ENCODE measurements at places on chromosomes 1 and 21.
A peak's percentile ranks its signal among the peaks of the same experiment; 100 is the strongest.

DNA sequence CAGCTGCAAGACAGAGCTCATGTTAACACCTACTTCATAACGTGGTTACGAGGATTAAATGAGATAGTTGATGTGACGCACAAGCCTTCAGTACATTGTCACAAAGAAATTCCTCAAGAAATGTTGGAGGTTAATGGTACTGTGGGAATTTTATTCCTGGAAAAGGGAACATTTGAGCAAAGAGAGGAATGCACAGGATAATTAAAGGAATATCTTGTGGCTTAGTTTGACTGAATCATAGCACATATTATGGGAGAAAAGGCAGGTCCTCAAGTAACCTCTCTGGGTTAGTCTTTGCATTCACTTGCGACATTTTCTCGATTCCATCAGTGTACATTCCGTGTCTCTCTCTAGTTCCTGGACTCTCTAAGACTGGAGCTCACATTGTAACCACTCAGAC is 300.2 kb upstream of the DUSP10 start:
- DNase-seq: no peak

- DNase-seq: no peak
Measured at GRCh38 chr1:89206373-89206772, 7.6 kb upstream of the GBP4 start.

- DNase-seq: no peak
Measured at GRCh38 chr1:8563944-8564537, 246.1 kb downstream of the SLC45A1 start.

DNA sequence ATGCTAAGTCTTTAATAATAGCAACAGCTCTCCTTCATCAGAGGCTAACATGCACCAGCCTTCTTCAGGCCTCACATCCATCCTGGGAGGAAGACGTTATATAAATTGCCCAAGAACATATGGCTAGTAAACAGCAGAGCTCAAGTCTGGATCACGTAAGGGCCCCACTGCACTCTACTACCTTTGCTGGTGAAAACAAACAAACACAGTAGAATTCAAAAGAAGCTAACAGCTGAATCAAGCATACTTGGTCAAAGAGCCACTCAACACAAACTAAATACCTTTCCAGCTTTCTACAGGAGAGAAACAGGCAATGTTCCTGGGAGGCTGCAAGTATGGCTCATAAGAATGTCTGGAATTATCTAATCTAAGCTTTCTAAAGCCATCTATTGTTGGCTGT is 66.0 kb downstream of the WLS start:
- no peak for DNase-seq

DNA sequence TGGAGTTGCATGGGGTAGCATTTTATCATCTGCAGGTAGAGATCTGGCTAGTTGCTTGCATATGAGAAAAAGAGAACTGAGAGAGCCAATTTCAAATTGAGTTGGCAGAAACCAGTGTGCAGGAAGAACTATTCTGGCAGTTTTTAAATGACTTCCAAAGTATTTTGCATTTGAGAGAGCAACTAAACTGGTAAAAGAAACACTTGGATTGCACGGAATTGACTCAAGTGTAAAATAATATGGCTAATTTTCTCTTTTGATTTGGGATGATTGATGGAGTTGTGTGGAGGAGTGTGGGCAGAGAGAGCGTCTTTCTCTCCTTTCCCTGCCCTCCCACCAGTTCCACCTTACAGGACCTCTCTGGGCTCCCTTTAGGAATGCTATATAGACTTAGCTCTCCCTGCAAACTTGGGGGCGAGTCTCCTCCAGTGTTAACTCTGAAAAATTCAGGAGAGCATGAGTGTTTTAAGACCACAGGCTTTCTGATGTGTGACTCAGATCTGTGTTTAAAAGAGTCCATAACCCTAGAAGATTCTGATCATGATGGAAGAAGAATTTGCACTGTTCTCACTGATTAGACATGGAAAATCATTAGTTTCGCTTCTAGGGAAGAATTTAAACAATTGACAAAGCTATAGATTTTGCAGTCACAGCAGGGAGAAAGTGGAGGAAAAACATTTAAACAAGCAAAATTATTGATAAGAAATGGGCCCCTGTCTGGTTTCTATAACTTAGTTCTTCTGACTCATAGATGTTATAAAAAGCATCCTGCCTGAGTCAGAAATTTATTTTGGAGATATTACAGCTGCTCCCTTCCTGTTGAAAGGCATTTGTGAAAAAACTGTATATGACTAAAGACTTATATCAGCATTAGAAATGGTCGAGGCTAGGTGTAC is 24.9 kb upstream of the CTBS start:
- DNase-seq: peak; percentile 78

DNA sequence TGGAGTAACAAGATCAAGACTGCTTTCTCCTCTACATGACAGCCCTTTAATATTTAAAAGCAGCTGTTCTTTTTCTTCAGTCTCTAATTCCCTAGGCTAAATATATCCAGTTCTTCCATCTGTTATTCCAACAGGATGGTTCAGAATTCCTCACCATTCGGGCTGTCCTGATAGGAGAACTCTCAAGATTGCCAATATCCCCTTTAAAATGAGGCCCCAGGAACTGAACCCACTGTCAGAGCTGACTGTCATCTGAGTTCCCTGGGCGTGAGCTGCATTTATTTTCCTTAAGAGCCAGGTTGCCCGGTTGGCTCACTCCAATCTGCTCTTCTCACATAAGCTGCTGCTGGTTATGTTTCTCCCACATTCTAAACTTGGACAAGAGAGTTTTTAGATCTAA is 177.6 kb downstream of the MIS18A start:
- no peak for DNase-seq

GRCh38 chr1:214146523-214146922 is 134.4 kb upstream of the SMYD2 start:
- DNase-seq: peak; percentile 1

DNA sequence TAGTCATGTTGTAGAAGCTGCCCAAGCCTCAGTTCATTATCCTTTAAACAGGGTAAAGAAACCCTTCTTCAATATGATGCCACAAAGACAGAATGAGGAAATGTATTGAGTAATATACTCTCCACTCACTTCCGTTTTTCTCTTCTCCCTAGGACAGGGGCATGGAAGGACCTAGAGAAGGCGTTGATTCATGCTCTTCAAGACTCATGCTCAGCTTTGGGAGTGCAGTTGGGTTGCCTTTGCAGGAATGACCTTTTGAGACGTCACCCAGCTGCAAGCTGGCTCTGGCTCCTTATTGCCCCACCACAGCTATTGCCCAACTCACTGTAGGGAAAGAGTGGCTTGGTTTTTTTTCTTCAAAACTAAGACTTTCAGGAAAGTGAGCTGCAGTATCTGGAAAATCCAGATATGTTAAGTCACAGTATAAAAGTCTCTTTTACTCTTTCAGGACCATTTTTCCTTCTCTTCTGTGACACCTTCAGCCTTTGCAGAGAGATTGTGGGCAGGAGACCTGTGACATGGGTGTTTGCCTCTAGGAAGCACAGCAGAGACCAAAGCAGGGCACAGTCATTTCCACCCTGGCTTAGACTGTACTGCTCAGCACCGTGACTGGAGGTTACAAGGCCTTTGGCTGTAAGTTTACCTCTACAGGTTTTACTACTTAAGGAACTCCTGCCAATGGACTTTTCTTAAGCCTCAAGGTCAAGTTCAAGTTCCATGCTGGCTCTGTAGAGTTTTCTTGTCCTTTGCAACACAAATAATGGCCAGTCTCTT is 39.5 kb downstream of the XCL2 start:
- peak; percentile 52 for DNase-seq

GRCh38 chr1:79262745-79263258 is 256.3 kb upstream of the ADGRL4 start:
- DNase-seq: no peak

- no peak for DNase-seq
Measured at GRCh38 chr1:71088645-71089287, 7.9 kb upstream of the ZRANB2 start.

- no peak for DNase-seq
Measured at GRCh38 chr1:21626921-21627339, 42.2 kb downstream of the RAP1GAP start.

DNA sequence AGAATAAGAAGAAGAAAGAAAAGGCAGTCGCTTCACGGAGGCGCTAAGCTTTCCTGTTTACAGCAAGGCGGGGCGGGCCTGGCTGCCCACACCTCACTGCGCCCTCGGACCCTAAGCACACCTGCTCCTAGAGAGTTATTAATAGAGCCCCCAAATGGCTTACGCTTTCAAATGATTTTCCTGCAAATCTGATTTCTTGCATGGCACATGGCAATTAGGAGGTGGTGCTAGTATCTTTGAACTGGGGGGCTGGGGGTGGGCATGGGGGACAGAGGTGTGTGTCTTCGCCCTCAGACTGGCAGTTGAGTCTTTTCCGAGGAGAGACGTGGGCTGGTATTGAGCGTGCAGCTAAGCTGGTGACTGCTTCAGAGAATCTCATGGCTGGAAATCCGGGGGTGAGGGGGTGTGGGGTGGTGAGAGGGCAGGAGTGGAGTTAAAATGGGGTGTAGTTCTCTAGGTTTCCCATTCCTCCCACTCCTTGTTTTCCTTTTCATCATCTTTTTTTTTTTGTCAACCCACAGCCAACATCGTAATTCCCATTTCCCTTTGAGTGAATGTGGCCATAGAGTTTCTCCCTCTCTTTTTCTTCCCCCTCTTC is 1.3 kb downstream of the S1PR1 start:
- DNase-seq: peak; percentile 75

DNA sequence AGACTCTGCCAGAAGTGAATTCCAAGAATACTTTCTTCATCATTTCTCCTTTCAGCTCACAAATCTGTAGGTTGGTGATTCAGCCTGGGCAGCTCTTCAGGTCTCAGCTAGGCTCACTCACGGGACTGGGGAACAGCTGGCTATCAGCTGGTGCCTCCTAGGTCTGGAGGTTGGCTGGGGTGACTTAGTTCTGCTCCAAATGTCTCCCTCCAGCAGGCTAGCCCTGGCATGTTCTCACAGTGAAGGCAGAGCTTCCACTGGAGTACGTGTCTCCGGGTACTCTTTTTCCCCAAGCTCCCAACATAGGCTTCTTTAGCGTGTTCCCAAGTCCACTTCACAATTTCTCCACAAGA is 12.5 kb upstream of the VAMP4 start:
- DNase-seq: no peak

- no peak for DNase-seq
Measured at GRCh38 chr1:112643080-112643479, 23.4 kb downstream of the CAPZA1 start.

- DNase-seq: no peak
Measured at GRCh38 chr1:220761688-220762427, 13.7 kb downstream of the MTARC2 start.

GRCh38 chr1:171919891-171920887 is 78.9 kb downstream of the DNM3 start:
- DNase-seq: no peak

DNA sequence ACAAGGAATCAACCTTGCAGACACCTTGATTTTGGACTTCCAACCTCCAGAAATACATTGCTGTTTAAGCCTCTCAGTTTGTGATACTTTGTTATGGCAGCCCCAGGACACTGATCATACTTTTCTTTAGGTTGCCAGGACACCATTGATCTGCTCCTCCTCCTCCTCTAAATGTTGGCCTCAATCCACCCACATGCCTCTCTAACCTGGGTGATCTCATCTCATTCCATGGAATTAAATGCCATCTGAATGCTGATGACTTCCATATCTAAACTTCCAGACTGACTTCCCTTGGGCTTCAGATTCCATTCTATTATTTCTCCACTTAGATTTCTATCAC is 7.4 kb upstream of the PPP1R15B start:
- DNase-seq: no peak

GRCh38 chr21:41763398-41763931 is 3.4 kb downstream of the RIPK4 start:
- no peak for DNase-seq

GRCh38 chr21:36522219-36522808 is 42.4 kb upstream of the CLDN14 start:
- DNase-seq: no peak

GRCh38 chr1:178494569-178494971 is 2.2 kb downstream of the CLEC20A start:
- DNase-seq: no peak

All from activated CD4-positive, alpha-beta T cell treated with anti-CD3 and anti-CD28 coated beads, Interleukin-10, Interleukin-2, amounts not matched to agents 100 ng/mL and 50 ng/mL, durations not matched to agents 16 hours and 8 hours (primary cell).